Dorsolateral prefrontal cortex (tissue), 122 donors: ENCODE measurements at places on chromosomes 1 and 21.

DNA sequence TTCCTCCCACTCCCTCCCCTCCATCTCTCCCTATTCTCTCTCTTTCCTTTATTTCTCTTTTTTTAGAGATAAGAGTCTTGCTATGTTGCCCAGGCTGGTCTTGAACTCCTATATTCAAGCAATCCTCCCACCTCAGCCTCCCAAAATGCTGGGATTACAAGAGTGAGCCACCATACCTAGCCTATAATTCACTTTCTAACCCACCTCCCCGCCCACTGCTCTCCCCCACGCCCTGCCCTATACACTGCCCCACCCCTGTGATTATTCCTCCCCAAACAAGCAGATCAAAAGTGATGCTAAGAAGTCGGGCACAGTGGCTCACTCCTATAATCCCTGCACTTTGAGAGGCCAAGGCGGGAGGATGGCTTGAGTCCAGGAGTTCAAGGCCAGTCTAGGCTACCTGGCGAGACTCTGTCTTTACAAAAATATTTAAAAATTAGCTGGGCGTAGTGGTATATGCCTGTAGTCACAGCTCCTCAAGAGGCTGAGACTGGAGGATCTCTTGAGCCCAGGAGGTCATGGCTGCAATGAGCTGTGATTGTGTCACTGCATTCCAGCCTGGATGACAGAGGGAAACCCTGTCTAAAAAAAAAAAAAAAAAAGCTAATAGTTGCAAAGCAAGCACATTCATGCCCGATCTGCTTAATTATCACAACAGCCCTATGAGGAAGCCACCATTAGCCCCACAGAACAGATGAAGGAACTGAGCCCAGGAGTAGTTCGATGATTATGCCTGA, 12.8 kb upstream of the E2F2 start:
- DNase-seq: no peak

DNA sequence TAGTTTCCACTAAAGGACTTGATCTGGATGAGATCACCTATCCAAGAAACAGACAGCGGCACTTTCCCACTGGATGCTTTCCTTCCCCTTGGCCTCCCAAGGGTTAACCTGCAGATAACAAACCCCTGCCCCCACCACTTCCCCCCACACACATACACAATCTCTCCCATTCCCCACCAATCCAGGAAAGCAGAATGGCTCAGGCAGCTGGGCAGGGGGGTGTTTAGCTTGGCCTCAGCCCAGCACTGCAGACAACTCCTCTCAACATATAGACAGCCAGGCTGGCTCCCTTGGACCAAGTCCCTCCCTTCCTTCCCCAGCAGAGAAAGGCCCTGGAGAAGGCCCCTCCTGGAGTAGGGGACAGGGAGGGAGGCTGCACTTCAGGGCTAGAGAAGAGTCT, 24.6 kb downstream of the PLEKHA6 start:
- DNase-seq: no peak

GRCh38 chr1:112172294-112172882, 182.9 kb upstream of the KCND3 start:
- no peak for DNase-seq

DNA sequence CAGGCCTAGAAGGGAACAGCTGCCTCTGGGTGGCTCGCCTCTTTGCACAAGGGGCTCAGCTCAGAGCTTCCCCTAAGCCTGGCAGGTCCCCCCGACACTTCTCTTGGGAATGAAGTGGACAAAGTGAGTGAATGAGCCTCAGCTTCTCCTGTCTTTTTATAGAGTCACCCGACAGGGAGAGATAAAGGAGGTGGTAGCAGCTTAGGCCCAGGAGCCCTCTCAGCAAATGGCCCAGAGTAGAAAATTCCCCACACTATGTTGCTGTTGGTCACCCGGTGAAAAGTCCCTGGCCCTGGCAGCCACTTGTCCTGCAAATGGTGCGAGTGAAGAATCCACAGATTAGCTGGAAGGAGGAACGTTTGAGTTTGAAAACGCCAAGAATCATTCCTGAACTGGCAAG, 2.4 kb downstream of the CLDN14 start:
- no peak for DNase-seq

GRCh38 chr21:32519945-32520874, 65.1 kb downstream of the TCP10L start:
- DNase-seq: no peak

DNA sequence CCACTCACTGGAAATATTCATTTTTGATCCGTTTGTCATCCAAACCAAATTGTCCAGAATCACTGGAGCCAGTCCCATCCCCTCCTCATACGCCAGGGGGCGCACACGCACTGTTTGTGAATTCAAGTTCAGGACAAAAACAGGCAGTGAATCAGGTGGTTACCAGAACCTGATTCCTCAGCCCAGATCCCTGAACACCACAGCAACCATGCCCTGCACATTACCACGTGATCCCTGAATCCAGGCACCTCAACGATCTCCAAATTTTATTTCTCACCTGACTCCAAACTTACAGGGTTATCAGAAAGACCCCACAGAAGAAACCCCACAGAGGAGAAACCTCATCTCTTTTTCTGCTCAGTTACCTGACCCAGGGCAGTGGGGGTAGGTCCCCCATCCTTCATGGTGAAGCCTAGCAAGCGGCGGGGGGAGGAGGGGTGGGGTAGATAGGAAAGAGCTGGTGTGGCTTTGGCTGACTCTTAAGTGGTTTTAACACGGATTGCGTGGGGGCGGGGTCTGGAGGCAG, 1.4 kb upstream of the PTPRF start:
- peak; percentile 42 for DNase-seq
